Mammary microvascular endothelial cell (primary cell): ENCODE measurements at places on chromosomes 13 and 19. TPM values are rescaled to one million over a fixed set of nuclear protein-coding genes. Genes with fewer than 3 reads are reported as not detected.

Gene ANKLE1
- total RNA-seq, result 0.73 and 1.3 TPM in 2 replicates

Gene ZNF729
- not detected in 2 replicates for total RNA-seq

Gene LGI4
- total RNA-seq, result not detected in 2 replicates

Gene RAD23A
- total RNA-seq, result 151 and 158 TPM in 2 replicates

Gene FFAR3
- total RNA-seq, result not detected in 2 replicates

Gene ACER1
- total RNA-seq, result not detected in 2 replicates

Gene NLRP11
- total RNA-seq, result not detected in 2 replicates

Gene PRR36
- not detected in 2 replicates for total RNA-seq

Gene UHRF1
- total RNA-seq, result 47.1 and 53.8 TPM in 2 replicates

Gene CDX2
- not detected in 2 replicates for total RNA-seq

Gene NLRP5
- not detected in 2 replicates for total RNA-seq

Gene PVR
- total RNA-seq, result 270 and 307 TPM in 2 replicates
